ENCODE measurements at places on chromosomes 5 and 9. TPM values are rescaled to one million over a fixed set of nuclear protein-coding genes. Genes with fewer than 3 reads are reported as not detected.

The IGFBPL1 gene
- not detected for total RNA-seq

The PFN3 gene
- not detected for total RNA-seq

The FREM1 gene
- total RNA-seq, result 0.29 TPM

The CARTPT gene
- total RNA-seq, result not detected

The CCNI2 gene
- total RNA-seq, result 0.53 TPM

The SLC36A2 gene
- total RNA-seq, result not detected

The MARCOL gene
- total RNA-seq, result not detected
